ENCODE measurements at places on chromosomes 6 and 20.

DNA sequence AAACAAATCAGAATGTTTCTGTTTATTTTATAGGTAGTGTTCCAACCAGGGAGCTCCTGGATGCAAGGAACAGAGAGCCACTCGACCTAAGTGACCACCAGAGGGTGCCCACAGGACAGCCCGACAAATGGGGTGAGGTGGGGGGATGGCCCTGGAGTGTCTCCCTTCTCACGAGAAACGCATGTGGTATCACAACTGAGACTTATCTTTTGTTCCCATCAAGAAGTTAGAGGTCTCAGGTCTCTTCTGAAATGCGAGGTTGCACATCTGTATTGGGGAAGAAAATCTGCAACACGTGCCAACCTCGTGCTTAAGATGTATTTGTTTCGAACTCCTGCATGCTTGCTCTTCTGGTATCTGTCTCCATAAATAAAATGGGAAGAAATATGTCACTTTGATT, 104.0 kb downstream of the ISM1 start:
- peak; percentile 11 for DNase-seq

DNA sequence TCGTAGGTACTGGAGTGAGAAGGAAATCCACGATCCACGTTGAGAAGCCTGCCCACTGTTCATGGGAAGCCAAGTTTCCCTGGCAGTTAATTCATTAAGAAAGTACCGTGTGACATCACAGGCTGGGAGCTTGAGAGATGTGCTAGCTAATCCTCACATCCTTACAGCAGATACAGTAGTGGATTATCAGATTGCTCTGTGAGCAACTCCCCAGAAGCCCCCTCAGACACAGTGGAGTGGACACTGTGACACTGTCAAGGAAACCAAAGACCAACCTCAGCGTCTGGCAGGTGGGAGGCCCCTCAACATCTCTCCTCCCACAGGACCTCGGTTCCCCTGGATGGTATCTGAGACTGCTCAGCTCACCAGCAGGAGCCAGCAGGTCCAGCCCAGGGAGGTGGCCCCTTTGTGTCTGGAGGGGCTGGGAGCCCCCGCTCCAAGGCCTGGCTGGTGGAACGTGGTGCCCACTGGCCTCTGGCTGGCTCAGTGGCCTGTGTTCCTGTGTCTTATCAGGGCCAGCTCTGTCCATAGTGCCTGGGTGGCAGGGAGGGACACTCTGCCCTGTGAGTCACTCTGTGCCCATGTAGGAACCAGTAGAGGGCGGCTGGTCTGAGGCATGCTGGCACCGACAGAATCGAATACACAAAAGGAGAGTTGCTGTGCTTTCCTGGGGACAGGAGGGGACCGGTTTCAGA, 7.2 kb downstream of the PYGB start:
- DNase-seq: no peak

DNA sequence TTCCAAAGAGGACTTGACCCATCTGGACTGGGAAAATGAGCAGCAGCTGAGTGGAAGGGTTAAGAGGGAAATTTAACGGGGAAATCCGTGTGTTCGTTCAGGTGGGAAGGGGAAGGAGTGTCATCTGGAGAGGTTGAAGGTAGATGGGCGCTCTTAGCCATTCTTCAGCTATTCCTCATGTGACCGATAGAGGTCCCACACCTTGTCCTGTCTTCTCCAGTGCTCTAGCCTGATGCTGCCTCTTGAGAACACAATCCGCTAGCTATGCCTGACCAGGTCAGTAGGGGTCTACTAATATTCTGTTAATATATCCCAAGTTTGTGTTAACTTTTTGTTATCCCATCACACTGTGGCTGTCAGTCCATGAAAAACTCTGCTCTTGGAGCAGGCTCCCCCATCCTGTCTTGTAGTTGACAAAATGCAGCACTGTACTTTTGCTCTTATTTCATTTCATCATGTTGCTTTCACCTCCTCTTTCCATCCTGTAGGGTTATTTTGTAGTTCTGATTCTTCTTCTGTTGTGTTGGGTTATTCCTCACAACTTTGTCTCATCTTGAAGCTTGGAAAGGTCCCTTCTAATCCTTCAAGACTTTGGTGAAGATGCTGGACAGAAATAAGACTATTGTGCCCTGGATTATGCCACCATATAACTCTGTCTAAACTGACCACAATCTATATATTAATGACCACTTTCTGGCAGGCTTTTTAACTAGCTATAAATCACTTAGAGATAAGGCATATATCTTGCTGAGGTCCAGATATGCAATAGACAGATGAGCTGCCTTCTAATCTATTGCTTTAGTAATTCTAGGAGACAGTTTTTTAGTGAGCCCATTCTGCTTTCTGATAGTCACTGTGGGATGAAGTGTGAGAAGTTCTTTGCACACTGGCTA, 123.4 kb upstream of the SUPT3H start:
- DNase-seq: no peak

DNA sequence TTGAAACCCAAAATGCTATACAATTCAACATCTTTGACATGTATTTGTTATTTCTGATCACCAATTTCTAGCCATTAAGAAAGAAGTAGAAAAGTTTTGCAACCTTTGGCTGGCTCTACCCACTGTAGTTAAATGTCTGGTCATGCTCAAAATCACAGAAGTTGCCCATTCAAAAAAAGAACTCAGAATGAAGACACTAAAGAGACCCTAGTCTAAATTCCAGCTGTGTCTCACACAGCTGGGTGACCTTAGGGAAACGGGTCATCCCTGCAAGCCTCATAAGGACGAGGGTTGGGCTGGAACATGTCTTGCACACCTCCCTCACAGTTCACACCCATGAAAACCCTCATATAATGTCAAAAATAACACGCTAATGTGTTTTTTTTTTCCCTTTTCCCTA, 10.3 kb downstream of the FOXQ1 start:
- no peak for DNase-seq

DNA sequence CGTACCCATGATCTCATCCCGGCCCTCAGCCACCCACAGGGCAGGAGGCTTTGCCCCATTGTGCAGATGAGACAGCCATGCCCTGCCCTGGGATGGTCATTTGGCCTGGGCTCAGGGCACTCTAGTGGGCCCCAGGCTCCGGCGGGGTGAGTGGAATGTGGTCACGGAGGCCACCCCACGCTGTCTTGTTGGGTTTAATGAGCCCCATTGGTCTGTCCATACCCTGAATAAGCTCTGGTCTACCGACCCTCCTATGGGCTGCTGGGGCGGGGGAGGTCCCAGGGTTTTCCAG, 50.6 kb downstream of the FGD2 start:
- DNase-seq: no peak

GRCh38 chr6:139027620-139028182, 844 bp upstream of the ABRACL start:
- DNase-seq: peak; percentile 54
